Activated B cell treated with CpG ODN at 0.5 μM for 24 hours (primary cell): ENCODE measurements at places on chromosomes 3 and 15.

DNA sequence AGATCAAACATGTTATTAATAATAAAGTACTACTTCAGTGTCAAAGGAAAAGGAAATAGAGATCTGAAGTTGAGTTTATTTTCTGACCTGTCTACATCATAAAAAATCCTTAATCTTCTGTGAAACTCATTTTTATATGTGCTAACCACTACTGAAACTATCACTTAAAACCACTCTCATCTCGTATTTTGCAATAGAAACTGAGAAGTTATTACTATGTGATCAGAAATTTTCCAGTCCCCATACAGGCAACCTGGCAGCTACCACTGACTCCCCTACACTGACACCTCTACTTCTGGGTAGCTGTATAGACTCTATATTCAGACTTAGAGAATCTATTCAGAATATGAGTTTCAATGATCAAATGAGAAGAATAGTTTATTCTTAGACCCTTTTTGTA lies 8.3 kb downstream of the HDGFL3 start:
- DNase-seq, result no peak
- peaks cover 1% of the 10 kb centered on the region for H3K27me3 ChIP-seq
- H3K36me3 ChIP-seq, result no peaks in the 10 kb centered on the region
- no peaks in the 10 kb centered on the region for H3K4me1 ChIP-seq
- no peak overlapping the region for H3K27ac ChIP-seq

DNA sequence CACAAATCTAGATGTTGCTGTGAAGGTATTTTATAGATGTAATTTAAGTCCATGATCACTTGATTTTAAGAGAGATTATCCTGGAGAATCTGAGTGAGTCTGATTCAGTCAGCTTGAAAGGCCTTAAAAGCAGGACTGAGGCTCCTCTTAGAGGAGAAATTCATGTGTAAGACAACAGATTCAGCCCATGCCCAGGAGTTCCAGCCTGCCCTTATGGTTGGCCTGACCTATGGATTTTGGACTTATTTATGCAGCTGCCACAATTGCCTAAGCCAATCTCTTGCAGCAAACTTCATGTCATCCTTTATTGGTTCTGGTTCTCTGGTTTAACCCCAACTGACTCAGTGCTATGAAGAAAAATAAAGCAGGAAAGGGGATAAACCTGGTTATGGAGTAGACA lies 296.5 kb upstream of the RASGRP1 start:
- DNase-seq, result no peak
- no peaks in the 10 kb centered on the region for H3K36me3 ChIP-seq
- H3K27me3 ChIP-seq, result peaks cover 12% of the 10 kb centered on the region

DNA sequence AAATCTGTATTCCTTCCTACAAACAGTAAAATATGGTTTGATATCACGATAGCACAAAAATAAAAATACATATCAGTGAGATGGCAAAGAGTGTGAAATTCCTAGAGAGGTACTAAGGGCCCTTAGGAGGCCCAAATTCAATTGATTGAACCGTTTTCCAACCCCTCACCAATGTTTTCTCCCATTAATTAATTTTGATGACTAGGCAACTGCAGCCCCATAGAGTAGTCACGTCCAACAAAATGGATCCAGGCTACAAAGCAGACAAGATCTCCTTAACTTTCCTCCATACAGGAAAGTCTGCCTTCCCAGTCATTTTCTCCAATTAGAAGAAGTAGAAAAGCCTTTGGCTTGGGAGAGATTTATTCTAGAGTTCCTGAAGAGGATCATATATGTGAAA lies 193.9 kb downstream of the PLOD2 start:
- no peak overlapping the region for H3K4me3 ChIP-seq
- H3K27ac ChIP-seq, result no peak overlapping the region
- H3K27me3 ChIP-seq, result no peaks in the 10 kb centered on the region
- DNase-seq, result no peak
- no peaks in the 10 kb centered on the region for H3K4me1 ChIP-seq

GRCh38 chr3:29484633-29485032 lies 203.8 kb downstream of the RBMS3 start:
- H3K36me3 ChIP-seq, result no peaks in the 10 kb centered on the region
- H3K4me1 ChIP-seq, result no peaks in the 10 kb centered on the region
- H3K27me3 ChIP-seq, result no peaks in the 10 kb centered on the region
- no peak overlapping the region for H3K4me3 ChIP-seq
